ENCODE measurements at places on chromosomes 3 and 15. TPM values are rescaled to one million over a fixed set of nuclear protein-coding genes. Genes with fewer than 3 reads are reported as not detected.

Gene B3GNT5
- 3.0 TPM for total RNA-seq

Gene GPR87
- total RNA-seq, result not detected

- DNase-seq, result no peak
These were observed 289.6 kb upstream of the LYSMD4 start for GRCh38 chr15:100022806-100023205.

DNA sequence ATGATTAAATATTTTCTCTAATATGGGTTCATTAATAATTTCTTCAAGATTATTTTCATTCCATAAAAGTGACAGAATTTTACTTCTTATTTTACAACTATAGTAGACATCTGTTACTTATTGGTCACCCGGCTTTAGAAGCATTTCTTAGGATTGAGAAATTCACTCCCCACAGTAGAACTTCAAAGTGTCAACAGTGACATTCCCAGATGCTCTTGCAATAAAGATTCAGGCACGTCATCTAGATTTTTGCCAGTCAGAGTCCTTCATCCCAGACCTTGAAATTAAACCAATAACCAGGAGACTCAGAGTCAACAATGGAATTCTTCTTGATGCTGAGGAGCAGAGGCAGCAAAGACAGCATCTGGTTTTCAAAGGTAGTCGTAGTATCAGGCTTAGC lies 190.8 kb downstream of the VGLL3 start:
- DNase-seq, result no peak
